ENCODE measurements at places on chromosomes 1 and 21.
A peak's percentile ranks its signal among the peaks of the same experiment; 100 is the strongest.

DNA sequence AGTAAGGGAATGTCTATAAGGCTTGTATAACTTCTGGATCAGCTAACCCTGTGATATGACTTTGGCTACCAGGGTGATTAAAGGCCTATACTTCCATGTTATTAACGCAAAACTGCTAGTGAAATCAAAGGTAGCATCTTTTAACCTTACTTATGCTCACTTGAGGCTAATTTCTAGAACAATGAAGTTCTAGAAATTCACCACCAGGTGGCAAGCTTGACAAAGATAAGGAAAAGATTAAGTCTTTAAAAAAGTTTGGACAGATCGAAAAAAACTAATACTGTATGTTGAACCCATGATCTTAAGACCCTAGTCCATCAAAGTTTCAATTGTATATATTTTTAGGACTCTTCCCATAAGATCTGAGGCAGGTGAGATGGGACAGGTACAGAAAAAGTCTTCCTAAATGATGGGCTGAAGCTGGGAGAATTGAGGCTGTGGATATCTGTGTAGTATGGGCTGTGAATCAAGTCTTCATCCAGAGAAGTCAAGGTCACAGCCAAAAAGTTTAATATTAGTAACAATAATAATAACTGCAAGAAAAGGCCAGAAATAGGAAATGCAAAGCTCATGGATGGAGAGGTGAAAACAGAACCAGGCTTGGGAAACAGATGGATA, 18.8 kb downstream of the KYAT3 start:
- peak; percentile 13 for DNase-seq

DNA sequence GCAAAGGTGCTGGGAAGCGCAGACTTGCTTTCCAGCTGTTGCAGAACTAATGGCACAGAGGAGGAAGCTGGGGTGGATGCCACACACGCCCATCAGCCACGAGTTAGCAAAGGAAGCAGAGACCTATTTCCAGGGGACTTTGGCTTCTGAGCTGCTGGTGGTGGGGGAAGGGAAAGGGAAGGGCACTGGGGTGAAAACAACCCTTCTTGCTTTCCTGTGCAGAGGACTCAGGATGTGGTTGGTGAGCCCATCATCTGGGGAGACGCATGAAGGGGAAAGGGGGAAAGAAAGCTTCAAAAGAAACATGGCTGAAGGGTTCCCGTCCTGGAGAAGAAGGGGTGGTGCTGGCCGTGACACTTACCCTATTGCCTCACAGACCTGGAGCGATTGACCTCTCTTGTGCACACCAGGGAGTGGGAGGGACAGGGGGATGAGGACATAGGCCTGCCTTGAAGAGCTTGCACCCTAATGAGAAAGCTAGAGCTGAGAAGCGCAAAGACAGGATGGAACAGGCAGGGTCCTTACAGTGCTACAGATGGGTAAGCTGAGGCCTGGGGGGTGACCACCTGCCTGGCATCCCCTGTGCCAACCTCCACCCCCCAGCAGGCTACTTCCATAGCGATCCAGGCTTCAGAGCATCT, 140.8 kb upstream of the RAB4A start:
- DNase-seq, result no peak

GRCh38 chr21:24023402-24023801, 1583.9 kb downstream of the MRPL39 start:
- no peak for DNase-seq

GRCh38 chr1:243849421-243850201, 432 bp downstream of the AKT3 start:
- DNase-seq, result peak; percentile 51

GRCh38 chr1:151146072-151146411, 389 bp downstream of the SEMA6C start:
- no peak for DNase-seq

GRCh38 chr1:157136133-157136532, 2.1 kb downstream of the ETV3 start:
- DNase-seq, result no peak

DNA sequence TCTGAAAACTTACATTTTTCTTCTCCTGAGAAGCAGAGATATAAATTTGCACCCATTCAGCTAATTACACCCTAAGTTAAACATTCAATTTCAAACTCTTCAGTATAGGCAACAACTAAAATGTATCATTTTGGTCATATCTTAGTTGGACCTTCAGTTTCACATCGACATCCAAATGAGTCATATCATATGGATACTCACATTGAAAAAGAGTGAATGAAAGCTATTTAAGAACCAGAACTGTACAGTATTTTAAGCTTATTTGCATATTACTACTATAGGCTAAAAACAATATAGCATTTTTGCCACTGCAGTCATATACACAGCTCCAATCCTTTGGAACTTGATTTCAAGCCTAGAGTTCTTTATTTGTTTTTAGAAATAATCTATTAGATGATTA, 33.6 kb downstream of the USP25 start:
- DNase-seq, result no peak

DNA sequence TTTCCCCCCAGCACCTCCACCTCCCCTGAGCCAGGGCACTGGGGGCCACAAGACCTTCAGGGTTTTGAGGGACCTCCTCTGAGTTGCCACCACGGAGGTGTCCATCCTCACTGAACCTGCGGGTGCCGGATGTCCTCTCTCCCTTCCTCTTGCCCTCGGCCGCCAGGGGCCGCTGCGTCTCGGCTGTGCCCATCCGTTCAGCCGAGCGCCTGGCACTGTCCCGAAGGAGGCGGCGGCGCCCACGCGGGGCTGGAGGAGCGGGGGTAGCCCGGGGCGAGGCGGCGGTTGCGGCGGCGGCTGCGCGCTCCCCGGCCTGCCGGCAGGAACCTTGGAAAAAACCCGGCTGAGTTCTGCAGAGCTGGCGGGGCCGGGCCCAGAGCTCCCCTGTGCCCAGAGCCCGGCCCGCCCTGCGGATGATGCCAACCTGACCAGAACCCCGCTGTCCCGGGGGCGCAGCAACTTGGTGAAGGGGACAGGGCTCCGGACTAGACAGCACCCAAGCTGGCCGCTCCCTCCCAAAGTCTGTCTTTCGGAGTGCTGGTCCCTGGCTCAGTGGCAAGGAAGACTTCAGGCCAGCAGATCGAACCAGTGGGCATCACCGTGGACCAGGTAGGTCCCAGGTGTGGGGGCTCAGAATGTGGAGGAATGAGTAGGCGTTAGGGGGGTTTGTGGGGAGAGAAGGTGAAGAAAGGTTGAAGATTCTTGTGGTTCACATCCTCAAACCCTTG, 3.7 kb upstream of the PPM1J start:
- DNase-seq, result peak; percentile 87

DNA sequence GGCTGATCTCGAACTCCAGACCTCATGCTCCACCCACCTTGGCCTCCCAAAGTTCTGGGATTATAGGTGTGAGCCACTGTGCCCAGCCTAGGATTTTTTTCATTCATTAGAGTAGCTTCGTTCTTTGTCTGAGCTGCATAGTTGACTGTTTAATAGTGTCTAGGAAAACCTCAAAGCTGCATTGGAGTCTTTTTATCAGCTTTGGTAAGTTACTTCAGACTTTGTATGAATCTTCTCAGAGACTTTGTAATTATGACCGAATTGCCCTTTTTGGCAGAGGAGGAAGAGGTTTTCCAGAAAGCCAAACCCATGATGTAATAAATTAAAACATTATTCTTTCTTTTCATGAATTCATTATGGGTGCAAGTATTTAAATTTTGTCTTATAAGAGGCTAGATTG, 5.1 kb downstream of the DNAJB4 start:
- DNase-seq, result no peak

GRCh38 chr1:205317311-205317917, 4.1 kb downstream of the NUAK2 start:
- no peak for DNase-seq

GRCh38 chr1:36754366-36754765, 271.7 kb upstream of the CSF3R start:
- no peak for DNase-seq

GRCh38 chr1:112704391-112704933, 2.5 kb downstream of the RHOC start:
- DNase-seq, result no peak

GRCh38 chr1:70383483-70383882, 27.6 kb upstream of the CTH start:
- DNase-seq, result no peak

DNA sequence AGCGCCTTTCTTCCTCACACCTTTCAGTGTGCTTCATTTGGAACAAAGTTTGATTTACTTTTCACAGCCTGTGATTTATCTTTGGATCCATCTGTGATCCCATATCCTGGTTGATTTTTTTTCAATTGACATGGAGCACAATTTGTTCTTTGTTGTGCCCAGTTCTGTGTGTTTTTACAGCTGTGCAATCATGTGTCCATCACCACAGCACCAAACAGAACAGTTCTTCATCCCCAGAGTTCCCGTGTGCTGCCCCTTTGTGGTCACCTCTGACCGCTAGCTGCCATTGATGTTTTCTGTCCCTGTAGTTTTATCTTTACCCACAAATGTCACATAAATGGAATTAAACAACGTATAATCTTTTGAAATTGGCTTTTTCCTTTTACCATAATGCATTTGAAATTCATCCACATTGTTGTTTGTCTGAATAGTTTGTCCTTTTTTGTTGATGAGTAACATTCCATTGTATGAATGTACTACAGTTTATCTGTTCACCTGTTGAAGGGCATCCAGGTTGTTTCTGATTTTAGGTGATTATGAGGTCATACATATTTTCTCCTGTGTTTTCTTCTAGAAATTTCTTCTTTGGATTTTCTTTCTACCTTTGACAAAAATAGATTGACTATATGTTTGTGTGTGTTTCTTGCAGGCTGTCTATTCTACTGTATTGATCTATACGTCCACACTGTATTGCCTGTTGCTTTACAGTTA, 17.4 kb downstream of the MIGA1 start:
- no peak for DNase-seq

DNA sequence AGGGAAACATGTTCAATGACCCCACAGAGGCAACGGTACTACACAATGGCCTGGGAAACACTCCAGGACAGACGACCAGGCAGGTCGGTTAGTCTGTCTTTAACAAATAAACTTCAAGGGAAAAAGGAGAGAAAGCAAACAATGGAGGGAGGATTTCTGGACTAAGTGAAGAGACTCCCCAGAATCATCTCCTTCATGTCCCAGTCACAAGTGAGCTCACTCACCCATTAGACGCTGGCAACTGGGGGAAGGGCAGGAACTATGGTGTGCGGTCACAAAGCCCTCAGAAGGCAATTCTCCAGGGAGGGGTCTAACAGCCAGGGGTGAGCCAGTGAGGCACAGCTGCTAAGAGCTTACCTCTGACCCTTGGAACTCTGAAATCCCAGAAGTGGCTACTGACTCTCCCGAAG, 55.7 kb upstream of the NADK start:
- peak; percentile 28 for DNase-seq

GRCh38 chr1:5554111-5554510, 438.1 kb downstream of the NPHP4 start:
- DNase-seq, result no peak

GRCh38 chr1:52111492-52111891, 30.4 kb upstream of the ZFYVE9 start:
- DNase-seq, result no peak

DNA sequence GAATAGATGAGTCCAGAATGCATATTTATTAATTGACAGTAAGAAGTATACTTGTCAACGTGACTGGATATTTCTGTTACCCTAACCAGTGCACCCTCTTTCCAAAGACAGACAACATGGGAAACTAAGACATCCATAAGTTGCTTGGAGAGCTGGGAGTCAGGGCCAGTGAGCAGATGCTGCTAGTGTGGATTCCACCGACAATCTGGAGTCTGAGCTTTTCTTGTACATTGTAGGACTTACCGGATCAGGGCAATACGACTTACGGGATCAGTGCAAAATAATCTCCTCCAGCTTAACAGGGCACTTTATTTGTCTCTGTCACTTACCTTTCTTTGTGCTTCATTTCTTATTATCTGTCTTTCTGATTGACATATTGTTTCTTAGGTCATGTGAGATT, 24.6 kb upstream of the FCRL4 start:
- DNase-seq, result no peak

GRCh38 chr1:43708002-43708410, 670 bp downstream of the ST3GAL3 start:
- no peak for DNase-seq

- DNase-seq, result no peak
Measured at GRCh38 chr1:24498589-24498988, 4.0 kb upstream of the RCAN3 start.

DNA sequence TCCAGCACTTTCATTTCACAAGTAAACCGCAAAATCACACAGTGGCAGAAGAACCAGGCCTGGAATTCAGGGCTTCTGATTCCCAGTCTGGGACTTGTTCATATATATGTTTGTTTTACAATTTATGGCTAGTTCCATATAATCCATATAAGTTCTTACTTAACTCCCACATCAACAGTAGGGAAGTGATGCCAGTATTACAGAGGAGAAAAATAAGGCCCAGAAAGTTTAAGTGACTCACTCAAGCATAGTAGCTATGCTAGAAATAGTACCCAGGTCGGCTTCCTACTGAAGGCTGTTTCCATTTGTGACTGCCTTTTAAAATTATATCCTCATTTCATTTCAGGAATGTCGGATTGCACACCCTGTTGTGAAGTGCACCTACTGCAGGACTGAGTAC, 1.4 kb downstream of the FAM76A start:
- DNase-seq, result no peak

- no peak for DNase-seq
Measured at GRCh38 chr1:196400478-196401451, 207.5 kb downstream of the KCNT2 start.

DNA sequence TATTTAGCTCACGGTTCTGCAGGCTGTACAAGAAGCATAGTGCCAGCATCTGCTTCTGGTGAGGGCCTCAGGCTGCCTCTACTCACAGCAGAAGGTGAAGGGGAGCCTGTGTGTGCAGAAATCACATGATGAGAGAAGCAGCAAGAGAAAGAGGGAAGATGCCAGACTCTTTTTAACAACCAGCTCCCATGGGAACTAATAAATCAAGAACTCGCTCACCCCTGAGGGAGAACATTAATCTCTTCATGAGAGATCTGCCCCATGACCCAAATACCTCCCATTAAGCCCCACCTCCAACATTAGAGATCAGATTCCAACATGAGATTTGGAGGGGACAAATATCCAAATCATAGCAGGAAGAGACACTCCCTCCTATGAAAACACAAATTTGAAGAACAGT, 74.1 kb downstream of the OLFML2B start:
- no peak for DNase-seq

DNA sequence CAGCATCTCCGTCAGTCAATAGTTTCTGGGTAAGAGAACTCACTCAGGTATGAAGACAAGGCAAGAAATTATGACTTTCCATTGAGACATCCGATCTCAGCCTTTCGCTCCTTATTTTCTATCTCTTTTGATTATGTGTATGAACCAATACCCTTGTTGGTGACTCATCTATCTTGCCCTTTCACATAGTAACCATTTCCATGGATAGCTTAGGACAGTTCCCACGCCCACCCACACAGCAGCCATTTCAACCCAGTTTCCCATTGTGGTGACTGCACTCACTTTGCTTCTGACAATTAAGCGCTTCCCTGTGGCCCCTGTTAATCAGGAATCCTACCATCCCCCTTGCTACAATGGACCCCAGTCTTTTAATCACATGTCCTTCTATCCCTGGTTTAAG, 210.6 kb upstream of the ADGRL2 start:
- no peak for DNase-seq

- DNase-seq, result peak; percentile 27
Measured at GRCh38 chr1:192550922-192551534, 24.5 kb upstream of the RGS1 start.
